Suppressor macrophage treated with lipopolysaccharide for 4 hours (primary cell): ENCODE measurements at places on chromosomes 2 and 18.

DNA sequence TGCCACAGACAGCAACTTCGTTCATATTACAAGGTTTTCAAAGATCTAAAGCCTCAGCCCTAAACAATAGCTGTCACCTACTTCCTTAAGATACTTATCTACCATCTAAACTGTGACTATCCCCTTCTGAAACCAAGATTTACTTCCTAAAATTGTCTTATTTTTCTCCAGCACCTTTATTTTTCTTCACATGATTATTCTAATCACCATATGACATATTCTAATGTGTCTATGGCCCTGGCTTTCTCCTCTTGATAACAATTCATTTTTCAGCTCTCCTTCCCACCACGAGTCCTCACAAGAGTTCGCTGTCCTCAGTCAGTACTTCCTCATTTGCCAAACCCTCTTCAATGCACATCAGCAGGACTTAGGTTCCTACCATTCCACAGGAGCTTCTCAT, 53.9 kb downstream of the RTTN start:
- DNase-seq: peak; percentile 10

DNA sequence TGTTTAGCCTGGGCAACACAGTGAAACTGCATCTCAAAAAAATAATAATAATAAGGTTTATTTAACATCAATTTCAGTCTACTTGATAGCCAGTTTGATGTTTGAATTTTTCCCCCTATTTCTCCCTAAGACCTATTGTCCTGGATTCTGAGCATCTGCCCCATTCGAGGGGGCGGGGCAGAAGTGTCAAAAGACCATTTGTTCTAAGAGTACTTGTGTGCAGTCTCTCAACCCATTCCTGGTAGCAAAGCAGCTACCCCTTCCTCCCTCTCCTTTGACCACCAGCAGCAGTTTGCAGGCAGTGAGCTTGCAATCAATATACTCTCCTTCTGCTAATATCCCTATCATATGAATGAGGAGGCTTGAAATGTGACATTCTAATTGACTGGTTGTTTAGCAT, 71.9 kb downstream of the VWC2L start:
- DNase-seq: no peak

DNA sequence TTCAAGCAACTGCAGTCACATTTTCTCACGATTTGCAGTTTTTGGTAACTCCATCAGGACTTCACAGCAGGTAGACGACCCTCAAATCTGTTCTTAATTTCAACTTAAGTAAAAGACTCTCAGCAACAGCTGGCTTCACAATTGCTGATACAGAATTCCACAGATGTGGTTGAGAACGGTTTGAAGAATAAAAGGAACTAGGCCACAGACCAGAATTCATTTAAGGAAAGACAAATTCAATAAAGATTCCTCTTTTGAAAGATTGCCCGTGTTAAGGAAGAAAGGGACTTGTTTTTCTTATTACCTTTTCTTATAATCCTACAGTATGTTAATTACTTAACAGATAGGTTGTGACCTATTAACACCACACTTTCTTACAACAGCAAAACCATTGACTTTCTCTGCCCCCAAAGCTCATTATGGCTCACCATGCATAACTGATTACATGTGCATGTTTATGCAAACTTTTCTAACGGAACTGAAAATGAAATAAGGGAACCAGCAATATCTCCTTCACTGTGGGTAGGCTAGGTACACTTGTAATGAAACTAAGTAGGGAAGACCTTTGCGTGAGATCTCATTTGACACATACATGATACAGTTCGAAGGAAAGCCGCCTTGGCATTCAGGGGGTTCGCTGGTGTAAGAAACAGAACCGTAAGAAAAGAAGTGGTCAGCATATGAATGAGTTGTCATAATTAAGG, 4.7 kb upstream of the ZNF516 start:
- DNase-seq: peak; percentile 94

DNA sequence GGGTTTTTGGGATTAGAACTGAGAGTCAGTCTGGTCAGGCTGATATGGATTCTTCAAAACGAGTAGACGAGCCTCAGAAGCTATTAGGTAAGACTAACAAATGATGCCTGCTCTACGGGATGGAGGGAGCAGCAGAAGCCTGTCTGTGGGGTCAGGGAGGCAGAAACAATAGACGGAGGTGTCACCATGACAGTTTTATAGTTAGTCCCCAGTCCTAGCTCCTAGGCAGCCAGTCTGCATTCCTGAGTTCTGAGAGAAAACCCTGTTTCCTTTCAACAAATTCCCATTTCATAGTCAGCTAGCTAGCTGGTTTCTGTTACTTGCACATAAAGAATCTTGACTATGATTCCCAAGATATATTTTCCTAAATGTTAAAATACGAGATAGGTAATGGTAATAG, 542.1 kb downstream of the PID1 start:
- DNase-seq: no peak

DNA sequence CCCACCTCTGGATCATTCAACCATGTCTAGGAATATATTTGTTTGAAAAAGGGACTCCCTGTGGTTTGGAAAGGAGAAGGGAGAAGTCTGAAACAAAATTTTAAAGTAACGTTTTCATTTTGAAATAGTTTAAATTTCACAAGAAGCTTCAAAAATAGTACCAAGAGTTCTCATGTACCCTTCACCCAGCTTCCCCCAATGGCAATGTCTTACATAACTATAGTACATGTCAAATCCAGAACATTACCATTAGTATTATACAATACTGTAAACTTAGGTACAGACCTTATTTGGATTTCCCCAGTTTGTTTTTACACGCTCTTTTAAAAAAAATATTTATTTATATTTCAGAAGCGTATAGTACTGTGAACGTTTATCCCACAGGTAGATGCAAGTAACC, 4.0 kb upstream of the LYG2 start:
- DNase-seq: no peak
